ENCODE measurements at places on chromosomes 6 and 20. TPM values are rescaled to one million over a fixed set of nuclear protein-coding genes. Genes with fewer than 3 reads are reported as not detected.

DNA sequence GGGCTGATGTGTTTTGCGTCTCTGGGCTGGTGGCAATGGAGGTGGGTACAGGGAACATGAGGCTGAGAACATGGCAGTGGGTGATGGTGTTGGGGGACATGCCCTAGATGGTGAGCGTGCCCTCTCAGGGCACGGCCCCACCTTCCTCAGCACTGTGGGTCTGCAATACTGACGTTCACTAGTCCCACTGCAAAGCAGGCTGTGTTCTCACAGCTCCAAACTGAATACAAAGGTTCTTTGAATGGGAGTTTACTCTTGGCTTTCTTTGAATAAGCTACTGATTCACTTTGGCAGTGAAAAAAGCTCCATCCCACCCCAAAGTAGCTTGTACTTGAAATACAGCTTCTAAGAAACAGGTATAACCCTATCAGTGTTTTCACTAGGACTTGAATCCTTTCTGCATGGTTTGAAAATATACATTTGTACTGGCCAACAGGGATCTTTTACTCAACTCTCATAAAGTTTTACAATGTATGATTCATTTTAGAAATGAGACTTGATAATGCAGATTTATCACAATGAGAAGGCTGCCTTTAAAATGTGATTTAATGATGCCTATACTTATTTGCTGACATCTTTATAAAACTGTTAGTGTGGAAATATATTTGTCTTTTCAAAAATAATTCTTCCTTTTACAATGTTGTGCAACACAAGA is 400.7 kb downstream of the ZFAND3 start:
- H3K27me3 ChIP-seq = no peaks in the 10 kb centered on the region
- DNase-seq = peak; percentile 30
- no peaks in the 10 kb centered on the region for H3K4me1 ChIP-seq

DNA sequence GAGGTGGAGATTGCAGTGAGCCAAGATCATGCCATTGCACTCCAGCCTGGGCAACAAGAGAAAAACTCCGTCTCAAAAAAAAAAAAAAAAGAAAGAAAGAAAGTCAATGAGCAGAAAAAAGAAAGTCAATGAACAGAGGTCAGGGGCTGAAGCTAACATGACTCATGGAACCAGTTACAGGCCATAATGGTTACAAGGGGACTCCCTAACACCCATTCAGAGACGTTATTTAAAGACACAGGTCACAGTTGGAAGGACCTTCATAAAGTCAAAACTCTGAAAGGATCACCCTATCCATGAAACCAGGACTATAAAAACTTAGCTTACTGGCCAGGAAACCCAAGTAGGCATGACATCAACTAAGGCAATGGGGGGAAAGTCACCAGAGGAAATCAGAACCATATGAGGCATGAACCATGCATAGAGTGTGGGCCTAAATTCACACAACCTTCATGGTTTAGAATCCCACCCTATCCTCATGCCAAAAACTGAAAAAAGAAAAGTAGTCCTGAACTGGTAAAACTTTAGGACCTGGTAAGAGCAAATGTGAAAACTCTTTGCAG is 18.2 kb downstream of the FBXL4 start:
- peaks cover 8% of the 10 kb centered on the region for H3K4me1 ChIP-seq
- no peaks in the 10 kb centered on the region for H3K36me3 ChIP-seq
- H3K27ac ChIP-seq = no peak overlapping the region
- no peak overlapping the region for H3K4me3 ChIP-seq
- no peaks in the 10 kb centered on the region for H3K27me3 ChIP-seq

- no peaks in the 10 kb centered on the region for H3K36me3 ChIP-seq
- H3K4me3 ChIP-seq = peak overlapping the region; percentile 82
- H3K27ac ChIP-seq = peak overlapping the region; percentile 99
- H3K4me1 ChIP-seq = peaks cover 41% of the 10 kb centered on the region
- no peaks in the 10 kb centered on the region for H3K27me3 ChIP-seq
Observed at GRCh38 chr6:30687659-30688431, 1.4 kb upstream of the PPP1R18 start.

- no peak for DNase-seq
- H3K4me3 ChIP-seq = no peak overlapping the region
- no peak overlapping the region for H3K27ac ChIP-seq
- H3K27me3 ChIP-seq = no peaks in the 10 kb centered on the region
- H3K4me1 ChIP-seq = peaks cover 13% of the 10 kb centered on the region
Observed at GRCh38 chr6:167748458-167749379, 78.0 kb upstream of the AFDN start.

GRCh38 chr6:141403103-141403502 is 729.6 kb upstream of the GJE1 start:
- H3K36me3 ChIP-seq = no peaks in the 10 kb centered on the region
- no peaks in the 10 kb centered on the region for H3K4me1 ChIP-seq
- H3K27me3 ChIP-seq = no peaks in the 10 kb centered on the region
- H3K4me3 ChIP-seq = no peak overlapping the region

The PROKR2 gene
- total RNA-seq = not detected

The ESR1 gene
- 1.3 TPM for total RNA-seq

The BMP6 gene
- total RNA-seq = 25.4 TPM

The DEFB126 gene
- total RNA-seq = not detected

The ACTL10 gene
- total RNA-seq = 2.0 TPM
